ENCODE measurements at places on chromosomes 16 and 17.

DNA sequence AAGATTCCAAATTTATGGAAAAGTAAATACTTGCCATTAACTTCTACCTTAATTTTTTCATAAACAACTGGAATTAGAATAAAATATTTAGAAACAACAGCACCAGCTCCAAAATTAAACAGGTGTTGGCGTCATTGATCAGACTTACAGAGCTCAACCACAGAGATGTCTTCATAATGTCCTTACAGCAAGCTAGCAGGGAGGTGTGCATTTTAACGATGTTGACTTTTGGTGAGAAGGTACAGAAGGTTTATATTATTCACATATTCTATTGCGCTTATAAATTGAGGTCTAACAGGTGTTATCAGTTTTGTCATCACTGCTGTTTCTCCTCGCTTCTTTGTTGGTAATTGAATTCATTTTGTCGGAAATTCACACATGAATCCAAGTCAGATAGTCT, 226.2 kb upstream of the CA10 start:
- DNase-seq = no peak

- DNase-seq = no peak
Measured at GRCh38 chr17:5877948-5878347, 192.2 kb upstream of the WSCD1 start.

- DNase-seq = no peak
Measured at GRCh38 chr17:59811209-59811608, 81.5 kb downstream of the TUBD1 start.

GRCh38 chr17:68698746-68699145, 97.6 kb upstream of the FAM20A start:
- no peak for DNase-seq

DNA sequence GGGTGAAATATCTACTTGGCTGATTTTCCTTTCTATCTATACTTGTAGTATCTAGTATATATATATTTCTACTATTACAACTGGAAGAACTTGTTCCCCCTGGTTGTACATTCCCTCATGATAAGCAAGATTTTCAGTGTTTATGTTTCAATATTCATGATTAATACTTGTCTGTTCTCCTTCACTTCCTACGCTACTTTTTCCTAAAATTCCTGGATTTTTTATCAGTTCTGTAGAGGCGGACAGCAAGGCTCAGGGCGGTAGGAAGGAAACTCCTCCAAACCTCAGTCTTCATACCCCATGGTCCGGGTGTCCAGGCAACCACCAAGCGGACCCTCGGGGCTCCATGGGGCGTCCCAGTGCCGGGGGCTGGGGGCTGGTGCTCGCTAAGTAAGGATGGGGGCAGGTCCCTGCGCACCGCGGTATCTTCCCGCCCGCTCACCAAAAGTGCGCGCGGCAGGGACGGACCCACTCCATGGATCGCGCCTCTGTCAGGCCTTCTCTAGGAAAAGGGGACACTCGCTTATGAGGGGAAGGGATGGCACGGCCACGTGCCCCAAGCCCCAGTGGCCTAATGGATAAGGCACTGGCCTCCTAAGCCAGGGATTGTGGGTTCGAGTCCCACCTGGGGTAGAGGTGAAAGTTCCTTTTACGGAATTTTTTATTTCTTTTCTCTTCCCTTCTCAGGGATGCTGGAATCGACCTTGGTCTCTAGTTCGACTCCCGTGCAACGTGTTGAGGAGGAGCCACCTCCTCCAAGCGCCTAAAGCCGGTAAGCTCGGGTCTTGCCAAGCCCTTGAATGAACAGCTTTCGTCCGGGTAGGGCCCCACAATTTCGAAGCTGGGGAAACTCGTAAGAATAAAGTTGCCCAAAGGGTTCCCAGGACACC, 13.2 kb downstream of the ATP5PD start:
- peak; percentile 94 for DNase-seq

GRCh38 chr16:79966226-79966625, 365.7 kb upstream of the MAF start:
- no peak for DNase-seq

DNA sequence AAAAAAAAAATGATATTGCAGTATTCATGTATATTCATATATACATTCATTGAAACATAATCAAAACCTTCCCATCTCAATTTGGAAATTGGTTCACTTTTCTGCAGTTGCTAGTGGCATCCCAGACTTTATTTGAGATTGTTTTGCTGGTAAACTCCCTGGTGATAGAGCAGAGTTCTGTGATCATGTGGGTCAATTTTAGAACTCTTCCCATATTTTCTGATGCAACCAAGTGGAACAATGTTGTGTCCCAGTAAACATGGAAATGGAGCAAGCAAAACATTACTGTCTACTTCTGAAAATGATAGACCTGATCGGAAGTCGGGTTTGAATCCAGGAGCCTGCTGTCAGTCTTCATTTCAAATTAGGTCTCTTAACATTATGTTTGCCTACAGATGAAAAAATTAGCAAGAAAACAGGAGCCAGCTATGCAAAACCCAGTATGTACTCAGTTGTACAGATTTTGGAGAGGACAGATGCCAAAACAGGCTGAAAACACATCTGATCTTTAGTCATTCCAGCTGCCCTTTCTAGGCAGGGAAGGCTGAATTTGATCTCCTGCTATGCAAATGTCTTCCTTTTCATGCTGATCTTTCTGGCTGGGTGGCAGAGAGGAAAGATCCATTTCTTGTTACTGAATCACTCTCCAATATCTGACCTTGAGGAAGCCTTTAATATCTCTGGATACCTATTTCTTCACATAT, 786.6 kb upstream of the SOX9 start:
- no peak for DNase-seq

DNA sequence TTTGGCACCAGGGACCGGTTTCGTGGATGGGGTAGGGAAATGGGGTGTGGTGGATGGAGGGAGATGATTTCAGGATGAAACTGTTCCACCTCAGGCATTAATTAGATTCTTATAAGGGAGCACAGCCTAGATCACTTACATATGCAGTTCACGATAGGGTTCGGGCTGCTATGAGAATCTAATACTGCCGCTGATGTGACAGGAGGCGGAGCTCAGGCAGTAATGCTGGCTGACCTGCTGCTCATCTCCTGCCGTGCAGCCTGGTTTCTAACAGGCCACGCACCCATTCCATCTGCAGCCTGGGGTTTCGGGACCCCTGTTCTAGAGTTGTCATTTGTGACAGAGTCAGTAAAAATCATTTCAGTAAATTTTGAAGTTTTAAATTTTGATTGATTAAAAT, 99.7 kb downstream of the CHD9 start:
- DNase-seq = no peak

Data from stimulated activated CD4-positive, alpha-beta T cell treated with anti-CD3 and anti-CD28 coated beads, TNF-alpha, amount 100 ng/mL, for 1 hour (primary cell).